SJSA1 (cell line): ENCODE measurements at places on chromosomes 2 and 18. TPM values are rescaled to one million over a fixed set of nuclear protein-coding genes. Genes with fewer than 3 reads are reported as not detected.
A peak's percentile ranks its signal among the peaks of the same experiment; 100 is the strongest.

DNA sequence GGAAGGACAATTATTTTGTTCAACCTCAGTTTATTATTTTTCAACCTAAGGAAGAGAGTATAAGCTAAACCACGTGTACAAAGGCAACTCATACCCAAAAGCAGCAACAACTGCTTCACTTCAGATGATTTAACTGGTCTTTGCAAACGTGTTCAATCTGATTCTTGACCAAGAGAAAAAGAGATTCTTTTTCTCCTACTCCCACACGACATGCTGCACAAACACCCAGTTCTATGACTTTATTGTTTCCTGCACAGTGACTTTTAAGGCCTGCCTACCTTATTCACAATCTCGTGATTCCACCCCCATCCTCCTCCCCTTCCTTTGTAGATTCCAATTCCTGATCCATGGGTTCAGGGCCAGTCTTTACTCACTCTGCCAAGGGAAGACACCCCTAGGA, 1394.8 kb upstream of the ZEB2 start:
- no peak for DNase-seq
- no peak overlapping the region for H3K4me3 ChIP-seq
- H3K36me3 ChIP-seq, result no peaks in the 10 kb centered on the region
- H3K4me1 ChIP-seq, result no peaks in the 10 kb centered on the region

DNA sequence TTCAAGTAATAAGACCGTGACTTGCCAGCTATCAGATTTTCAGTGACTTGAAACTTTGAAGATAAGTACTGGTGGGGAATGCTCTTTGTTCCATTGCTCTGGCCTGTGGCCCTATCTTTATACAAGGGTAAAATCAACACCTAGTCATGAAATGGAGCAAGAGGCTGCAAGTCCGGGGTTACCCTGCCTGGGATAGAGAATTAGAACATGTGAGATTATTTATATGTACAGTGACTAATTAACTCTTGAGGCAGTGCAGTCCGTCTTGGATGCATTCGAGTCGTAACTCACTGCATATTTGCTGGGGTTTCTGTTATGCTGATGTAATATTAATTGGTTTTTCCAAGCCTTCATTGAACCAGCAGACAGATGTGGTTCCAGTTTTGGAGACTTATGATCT, 105.8 kb upstream of the LYPD6 start:
- H3K4me1 ChIP-seq, result no peaks in the 10 kb centered on the region
- H3K36me3 ChIP-seq, result no peaks in the 10 kb centered on the region
- H3K27ac ChIP-seq, result no peak overlapping the region
- no peak overlapping the region for H3K4me3 ChIP-seq
- H3K27me3 ChIP-seq, result no peaks in the 10 kb centered on the region; the same call in 1 of the 2 replicates

GRCh38 chr2:235839974-235840373, 328.2 kb downstream of the GBX2 start:
- H3K4me3 ChIP-seq, result no peak overlapping the region
- no peak for DNase-seq
- H3K27me3 ChIP-seq, result no peaks in the 10 kb centered on the region

DNA sequence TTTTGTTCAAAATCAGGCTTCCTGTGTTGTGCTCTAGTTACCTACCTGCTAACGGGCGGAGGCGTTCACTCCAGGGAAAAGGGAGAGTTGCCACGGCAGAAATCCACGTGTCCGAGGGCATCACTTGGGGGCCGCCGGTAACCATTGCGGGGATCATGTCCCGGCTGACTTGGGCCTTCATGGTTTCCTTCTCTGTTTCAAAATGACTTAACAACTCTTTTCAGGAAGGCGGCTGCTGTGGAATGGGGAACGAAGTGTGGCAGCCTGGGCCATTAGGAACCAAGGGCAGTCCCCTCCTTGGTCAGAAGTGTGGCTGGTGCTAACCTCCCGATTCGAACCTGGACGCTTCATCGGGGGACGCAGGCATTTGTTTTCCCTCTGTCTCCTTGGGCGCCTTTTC, 56.8 kb downstream of the INPP5D start:
- no peak overlapping the region for H3K4me3 ChIP-seq
- H3K27ac ChIP-seq, result no peak overlapping the region
- peaks cover 12% of the 10 kb centered on the region for H3K4me1 ChIP-seq
- H3K27me3 ChIP-seq, result no peaks in the 10 kb centered on the region
- no peak for DNase-seq

- no peak overlapping the region for H3K4me3 ChIP-seq
- no peaks in the 10 kb centered on the region for H3K27me3 ChIP-seq
- no peak overlapping the region for H3K27ac ChIP-seq
- H3K36me3 ChIP-seq, result no peaks in the 10 kb centered on the region
- no peak for DNase-seq
- H3K4me1 ChIP-seq, result 0 out of 2 replicates have a peak, but pooled peaks cover 4% of the 10 kb centered on the region
Measured at GRCh38 chr2:2056531-2056930, 274.5 kb downstream of the MYT1L start.

DNA sequence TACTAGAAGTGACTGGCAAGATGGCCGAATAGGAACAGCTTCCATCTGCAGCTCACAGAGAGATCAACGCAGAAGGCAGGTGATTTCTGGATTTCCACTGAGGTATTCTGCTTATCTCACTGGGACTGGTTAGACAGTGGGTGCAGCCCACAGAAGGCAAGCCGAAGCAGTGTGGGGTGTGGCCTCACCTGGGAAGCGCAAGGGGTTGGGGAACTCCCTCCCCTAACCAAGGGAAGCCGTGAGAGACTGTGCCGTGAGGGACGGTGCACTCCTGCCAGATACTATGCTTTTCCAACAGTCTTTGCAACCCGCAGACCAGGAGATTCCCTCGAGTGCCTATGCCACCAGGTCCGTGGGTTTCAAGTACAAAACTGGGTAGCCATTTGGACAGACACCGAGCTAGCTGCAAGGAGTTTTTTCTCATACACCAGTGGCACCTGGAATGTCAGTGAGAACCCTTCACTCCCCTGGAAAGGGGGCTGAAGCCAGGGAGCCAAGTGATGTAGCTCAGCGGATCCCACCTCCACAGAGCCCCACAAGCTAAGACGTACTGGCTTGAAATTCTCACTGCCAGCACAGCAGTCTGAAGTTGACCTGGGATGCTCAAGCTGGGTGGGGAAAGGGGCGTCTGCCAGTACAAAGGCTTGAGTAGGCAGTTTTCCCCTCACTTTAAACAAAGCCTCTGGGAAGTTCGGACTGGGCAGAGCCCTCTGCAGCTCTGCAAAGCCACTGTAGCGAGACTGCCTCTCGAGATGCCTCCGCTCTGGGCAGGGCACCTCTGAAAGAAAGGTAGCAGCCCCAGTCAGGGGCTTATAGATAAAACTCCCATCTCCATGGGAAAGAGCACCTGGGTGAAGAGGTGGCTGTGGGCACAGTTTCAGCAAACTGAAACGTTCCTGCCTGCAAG, 40.1 kb downstream of the PLEK start:
- H3K27ac ChIP-seq, result no peak overlapping the region
- no peak overlapping the region for H3K4me3 ChIP-seq
- H3K4me1 ChIP-seq, result no peaks in the 10 kb centered on the region
- H3K27me3 ChIP-seq, result no peaks in the 10 kb centered on the region
- H3K36me3 ChIP-seq, result no peaks in the 10 kb centered on the region

DNA sequence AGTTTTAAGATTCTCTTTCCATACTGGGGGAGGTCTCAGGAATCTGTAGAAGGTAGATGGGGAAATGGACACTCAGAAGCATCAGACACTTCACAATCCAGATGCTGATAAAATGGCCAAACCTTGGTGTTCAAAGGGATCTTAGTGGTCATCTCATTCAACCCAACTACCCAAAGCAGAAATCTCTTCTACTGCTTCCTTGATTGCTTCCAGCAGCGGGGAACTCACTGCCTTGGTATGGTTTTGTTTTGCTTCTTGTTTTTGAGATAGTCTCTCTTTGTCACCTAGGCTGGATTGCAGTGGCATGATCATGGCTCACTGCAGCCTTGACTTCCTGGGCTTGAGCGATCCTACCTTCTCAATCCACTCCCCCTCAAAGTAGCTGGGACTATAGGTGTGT, 39.3 kb upstream of the PTMA start:
- H3K4me3 ChIP-seq, result no peak overlapping the region
- H3K36me3 ChIP-seq, result no peaks in the 10 kb centered on the region
- peaks cover 75% of the 10 kb centered on the region for H3K4me1 ChIP-seq

GRCh38 chr2:175811971-175812370, 190.1 kb downstream of the LNPK start:
- no peak overlapping the region for H3K4me3 ChIP-seq
- H3K4me1 ChIP-seq, result no peaks in the 10 kb centered on the region
- H3K27me3 ChIP-seq, result no peaks in the 10 kb centered on the region
- DNase-seq, result no peak

DNA sequence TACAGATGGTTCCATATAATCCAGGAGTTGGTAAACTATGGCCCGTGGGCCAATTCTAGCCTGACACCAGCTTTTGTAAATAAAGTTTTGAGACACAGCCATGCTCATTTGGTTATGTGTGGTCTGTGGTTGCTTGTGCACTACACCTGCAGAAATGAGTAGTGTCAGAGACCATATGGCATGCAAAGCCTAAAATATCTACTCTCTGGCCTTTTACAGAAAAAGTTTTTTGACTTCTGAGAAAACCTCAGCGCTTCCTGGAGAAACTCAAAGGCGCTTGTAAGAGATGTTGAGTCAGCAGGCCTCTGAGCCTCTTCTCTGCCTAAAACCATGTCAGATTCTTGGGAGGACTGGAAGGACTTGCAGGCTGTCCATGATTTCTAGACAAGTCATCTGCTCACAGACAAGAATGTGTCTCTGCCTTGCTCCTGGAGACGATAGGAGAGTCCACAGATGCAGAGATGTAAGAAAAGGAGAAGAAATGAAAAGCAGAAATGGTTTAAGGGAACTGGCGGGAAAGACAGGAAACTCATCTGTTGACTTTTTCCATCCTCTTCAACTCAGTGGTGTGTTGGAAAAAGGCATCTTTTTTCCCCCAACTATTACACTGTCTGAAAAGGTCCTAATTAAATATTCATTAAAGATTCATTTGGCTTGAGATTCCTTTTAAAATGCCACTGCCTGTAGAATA, 5.2 kb downstream of the TTC39C start:
- peaks cover 14% of the 10 kb centered on the region for H3K4me1 ChIP-seq
- peaks cover 4% of the 10 kb centered on the region for H3K36me3 ChIP-seq
- no peak overlapping the region for H3K4me3 ChIP-seq

GRCh38 chr2:20148923-20149702, 75.8 kb downstream of the SDC1 start:
- no peak overlapping the region for H3K4me3 ChIP-seq
- DNase-seq, result peak; percentile 69
- no peaks in the 10 kb centered on the region for H3K36me3 ChIP-seq

DNA sequence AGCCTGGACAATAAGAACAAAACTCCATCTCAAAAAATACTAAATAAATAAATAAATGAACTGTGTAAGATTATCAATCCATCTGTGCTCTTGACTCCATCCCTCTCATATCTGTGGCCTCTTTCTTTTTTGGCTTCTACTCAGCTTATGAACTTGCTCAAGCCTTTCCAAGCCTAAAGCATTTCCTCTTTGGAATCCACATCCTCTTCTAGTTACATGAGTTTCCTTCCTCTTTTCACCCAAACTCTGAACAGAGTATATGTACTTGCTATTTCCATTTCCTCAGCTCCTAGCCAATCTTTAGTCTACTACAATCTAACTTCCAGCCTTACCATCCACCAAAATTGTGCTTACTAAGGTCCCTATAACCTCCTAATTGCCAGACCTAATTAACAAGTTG, 2.5 kb upstream of the DNAJC10 start:
- peaks cover 6% of the 10 kb centered on the region for H3K36me3 ChIP-seq
- no peak for DNase-seq
- H3K4me1 ChIP-seq, result peaks cover 7% of the 10 kb centered on the region
- H3K4me3 ChIP-seq, result no peak overlapping the region
- H3K27ac ChIP-seq, result no peak overlapping the region

GRCh38 chr2:80145499-80145898, 159.1 kb downstream of the LRRTM1 start:
- no peaks in the 10 kb centered on the region for H3K27me3 ChIP-seq
- no peak overlapping the region for H3K4me3 ChIP-seq
- H3K4me1 ChIP-seq, result no peaks in the 10 kb centered on the region
- H3K36me3 ChIP-seq, result no peaks in the 10 kb centered on the region
- H3K27ac ChIP-seq, result no peak overlapping the region
- no peak for DNase-seq

- no peaks in the 10 kb centered on the region for H3K27me3 ChIP-seq
- no peak overlapping the region for H3K27ac ChIP-seq
- no peaks in the 10 kb centered on the region for H3K36me3 ChIP-seq
- no peak overlapping the region for H3K4me3 ChIP-seq
- H3K4me1 ChIP-seq, result no peaks in the 10 kb centered on the region
Measured at GRCh38 chr18:61984349-61984748, 91.5 kb upstream of the RNF152 start.

DNA sequence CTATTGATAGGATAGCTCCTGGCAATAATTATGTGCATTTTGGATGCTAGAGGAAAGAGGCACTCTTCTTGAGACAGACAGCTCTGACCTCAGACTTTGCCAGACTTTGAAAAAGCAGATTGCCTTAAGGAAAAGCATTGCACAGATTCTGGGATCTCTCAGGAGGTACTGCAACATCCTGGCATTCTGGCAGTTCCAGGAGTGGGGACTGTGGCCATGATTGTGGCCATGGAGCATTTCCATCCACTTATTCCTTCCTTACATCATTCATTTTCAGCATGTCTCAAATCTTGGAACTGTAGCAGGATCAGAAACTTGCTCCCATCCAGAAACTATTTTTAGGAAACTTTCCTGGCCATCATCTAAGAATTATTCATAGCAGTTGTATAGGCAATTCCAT, 144.9 kb upstream of the FOSL2 start:
- H3K4me1 ChIP-seq, result peaks cover 24% of the 10 kb centered on the region
- no peak overlapping the region for H3K27ac ChIP-seq
- H3K27me3 ChIP-seq, result no peaks in the 10 kb centered on the region
- no peaks in the 10 kb centered on the region; the same call in 1 of the 2 replicates for H3K36me3 ChIP-seq

GRCh38 chr18:24497031-24497754, 36.8 kb downstream of the HRH4 start:
- H3K4me1 ChIP-seq, result no peaks in the 10 kb centered on the region
- H3K27ac ChIP-seq, result no peak overlapping the region
- DNase-seq, result no peak
- no peaks in the 10 kb centered on the region for H3K36me3 ChIP-seq
- H3K4me3 ChIP-seq, result no peak overlapping the region

DNA sequence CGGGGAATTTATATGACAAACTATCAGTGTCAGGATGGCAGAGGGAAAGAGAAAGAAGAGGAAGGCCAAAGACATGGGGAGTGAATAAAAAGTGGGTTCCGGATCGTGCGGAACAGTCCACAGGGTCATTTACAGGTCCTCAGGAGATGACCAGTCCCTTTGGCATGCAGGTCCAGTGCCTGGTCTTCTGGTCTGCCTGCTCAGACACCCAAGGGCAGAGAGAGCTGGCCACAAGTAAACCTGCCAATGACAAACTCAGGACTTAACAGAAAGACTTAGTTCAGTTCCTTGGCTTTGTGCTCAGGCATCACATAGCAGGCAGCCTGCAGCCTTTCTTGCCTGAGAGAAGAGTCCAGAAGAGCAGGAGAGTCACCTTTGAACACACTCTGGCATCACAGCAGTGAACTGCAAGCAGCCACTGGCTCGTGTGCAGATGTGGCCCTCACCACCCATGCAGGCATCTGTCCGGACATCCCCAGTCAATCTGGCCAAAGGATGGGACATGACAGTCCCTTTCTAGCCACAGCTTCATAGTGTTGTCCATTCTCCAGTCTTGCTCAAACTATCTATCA, 14.0 kb downstream of the TMEM127 start:
- peak; percentile 92 for DNase-seq
- peaks cover 47% of the 10 kb centered on the region for H3K36me3 ChIP-seq
- H3K4me1 ChIP-seq, result peaks cover 21% of the 10 kb centered on the region
- peak overlapping the region; percentile 26; the same call in 1 of the 2 replicates for H3K27ac ChIP-seq
- no peaks in the 10 kb centered on the region for H3K27me3 ChIP-seq

LGALSL gene
- total RNA-seq, result 3.9 and 4.4 TPM in 2 replicates

REEP1 gene
- 0.24 and 0.78 TPM in 2 replicates for total RNA-seq

EFHD1 gene
- total RNA-seq, result 0.66 and 1.4 TPM in 2 replicates

STPG4 gene
- total RNA-seq, result not detected in 2 replicates

CCDC68 gene
- 0.03 TPM in 1 of 2 replicates, not detected in the other for total RNA-seq

UGT1A5 gene
- not detected in 2 replicates for total RNA-seq

COL3A1 gene
- 1,297 and 1,854 TPM in 2 replicates for total RNA-seq

ACKR3 gene
- total RNA-seq, result 4.3 and 8.5 TPM in 2 replicates

PRKRA gene
- 54.0 and 80.1 TPM in 2 replicates for total RNA-seq

TMEM163 gene
- total RNA-seq, result not detected in 2 replicates

TTR gene
- not detected in 2 replicates for total RNA-seq
